Psoas muscle (tissue), 8 donors: ENCODE measurements at places on chromosomes 16 and 17.

DNA sequence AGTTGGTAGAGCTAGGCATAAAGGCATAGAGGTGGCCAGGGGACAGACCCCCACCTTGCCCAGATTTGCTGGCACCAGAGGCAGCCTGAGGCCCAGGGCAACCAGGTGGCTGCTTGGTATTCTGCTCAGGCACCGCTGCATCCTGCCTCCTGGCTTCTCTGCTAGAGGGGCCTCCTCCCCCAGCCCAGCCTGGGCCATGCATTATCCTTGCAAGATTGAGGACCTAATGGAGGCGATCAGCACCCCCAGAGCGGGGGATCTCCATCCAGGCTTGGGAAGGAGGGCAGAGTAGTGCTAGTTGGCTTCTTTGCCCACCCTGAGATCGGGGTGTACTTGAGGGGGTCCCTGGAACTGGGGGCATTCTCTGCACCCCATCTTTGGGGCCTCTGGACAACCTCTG lies 23.8 kb downstream of the CDK5RAP3 start:
- no peak overlapping the region for H3K4me3 ChIP-seq
- DNase-seq, result no peak
- H3K36me3 ChIP-seq, result no peaks in the 10 kb centered on the region
- H3K27me3 ChIP-seq, result no peaks in the 10 kb centered on the region

DNA sequence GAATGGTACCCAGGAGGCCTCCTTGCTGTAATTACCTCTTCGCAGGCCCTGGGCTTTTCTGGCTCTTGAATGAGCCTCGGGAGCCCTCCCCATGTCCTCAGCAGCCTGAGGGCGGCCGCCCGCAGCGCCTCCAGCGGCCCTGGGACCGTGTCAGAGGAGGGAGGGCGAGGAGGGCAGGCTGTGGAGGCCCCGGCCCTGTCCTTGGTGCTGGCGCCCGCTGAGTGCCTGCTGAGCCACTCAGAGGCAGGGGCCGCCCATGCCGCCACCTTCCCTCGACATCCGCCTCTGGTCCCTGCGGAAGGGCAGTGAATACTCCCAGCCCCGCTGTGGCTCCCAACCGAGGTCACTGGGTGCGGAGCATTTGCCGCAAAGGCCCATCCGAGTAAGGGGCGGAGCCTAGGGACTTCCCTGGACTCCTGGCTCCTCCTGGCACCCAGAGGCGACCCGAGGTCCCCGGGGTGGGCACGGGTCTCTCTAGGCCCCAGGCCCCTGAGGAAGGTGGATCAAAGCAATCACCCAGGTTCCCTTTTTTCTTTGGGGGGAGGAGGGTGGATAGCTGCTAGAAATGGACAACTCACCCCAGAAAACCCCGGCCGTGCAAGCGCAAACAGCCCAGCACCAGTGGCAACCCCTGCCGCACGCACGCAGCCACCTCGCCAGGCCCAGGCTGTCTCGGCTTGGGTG lies 2.8 kb downstream of the RBFOX3 start:
- DNase-seq, result no peak
- no peak overlapping the region for H3K4me3 ChIP-seq
- peaks cover 94% of the 10 kb centered on the region for H3K27me3 ChIP-seq
- H3K27ac ChIP-seq, result no peak overlapping the region
- H3K36me3 ChIP-seq, result no peaks in the 10 kb centered on the region

- H3K27ac ChIP-seq, result no peak overlapping the region
- peak overlapping the region; percentile 70 for H3K4me3 ChIP-seq
- H3K36me3 ChIP-seq, result no peaks in the 10 kb centered on the region
- peaks cover 17% of the 10 kb centered on the region for H3K4me1 ChIP-seq
- peaks cover 8% of the 10 kb centered on the region for H3K27me3 ChIP-seq
Observed at GRCh38 chr17:45223539-45224528, 2.1 kb downstream of the FMNL1 start.

DNA sequence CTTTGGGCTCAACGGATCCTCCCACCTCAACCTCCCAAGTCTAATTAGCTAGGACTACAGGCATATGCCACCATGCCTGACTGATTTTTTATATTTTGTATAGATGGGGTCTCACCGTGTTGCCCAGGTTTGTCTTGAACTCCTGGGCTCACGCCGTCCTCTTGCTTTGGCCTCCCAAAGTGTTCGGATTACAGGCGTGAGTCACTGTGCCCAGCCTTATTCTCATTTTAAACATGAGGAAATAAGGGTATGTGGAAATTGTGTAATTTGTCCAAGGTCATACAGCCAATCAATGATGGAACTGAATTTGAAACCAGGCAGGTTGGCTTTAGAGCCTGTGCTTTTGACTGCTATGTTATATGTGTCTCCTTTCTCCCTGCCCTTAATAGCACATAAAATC lies 27.4 kb upstream of the AQP8 start:
- DNase-seq, result no peak
- H3K27me3 ChIP-seq, result no peaks in the 10 kb centered on the region
- no peak overlapping the region for H3K27ac ChIP-seq
- H3K4me3 ChIP-seq, result no peak overlapping the region
- no peaks in the 10 kb centered on the region for H3K36me3 ChIP-seq

DNA sequence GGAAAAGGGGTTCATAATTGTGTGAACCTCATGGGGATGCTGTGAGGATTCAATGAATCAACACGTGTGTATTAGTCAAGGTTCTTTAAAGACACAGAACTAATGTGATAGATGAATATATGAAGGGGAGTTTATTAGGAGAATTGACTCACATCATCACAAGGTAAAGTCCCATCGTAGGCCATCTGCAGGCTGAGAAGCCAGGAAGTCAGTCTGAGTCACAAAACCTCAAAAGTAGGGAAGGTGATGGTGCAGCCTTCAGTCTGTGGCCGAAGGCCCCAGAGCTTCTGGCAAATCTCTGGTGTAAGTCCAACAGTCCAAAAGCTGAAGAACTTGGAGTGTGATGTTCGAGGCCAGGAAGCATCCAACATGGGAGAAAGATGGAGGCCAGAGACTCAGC lies 413.4 kb downstream of the CDH13 start:
- no peak overlapping the region for H3K27ac ChIP-seq
- DNase-seq, result no peak
- H3K27me3 ChIP-seq, result no peaks in the 10 kb centered on the region
- no peak overlapping the region for H3K4me3 ChIP-seq
- H3K4me1 ChIP-seq, result no peaks in the 10 kb centered on the region

DNA sequence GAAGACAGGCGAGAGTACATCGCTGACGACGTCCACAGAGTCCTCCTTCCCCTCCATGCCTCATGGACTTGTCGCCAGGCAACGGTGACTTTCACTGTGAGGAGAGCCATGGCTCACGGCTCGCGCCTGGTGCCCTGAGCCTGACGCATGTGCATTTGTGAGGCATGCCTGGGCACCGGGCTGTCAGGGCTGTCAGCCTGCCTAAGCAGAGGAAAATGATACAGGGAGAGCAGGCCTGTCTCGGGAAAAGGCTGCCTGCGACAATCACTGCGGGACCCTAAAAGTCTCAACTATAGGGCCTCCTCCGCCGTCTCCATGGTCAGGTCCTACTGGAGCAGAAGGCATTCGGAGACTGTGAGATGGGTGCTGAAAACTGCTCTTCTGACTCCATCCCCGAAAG lies 135.5 kb upstream of the WSB1 start:
- no peaks in the 10 kb centered on the region for H3K4me1 ChIP-seq
- H3K4me3 ChIP-seq, result no peak overlapping the region
- no peak for DNase-seq
- no peaks in the 10 kb centered on the region for H3K36me3 ChIP-seq
- no peak overlapping the region for H3K27ac ChIP-seq

- H3K36me3 ChIP-seq, result no peaks in the 10 kb centered on the region
- no peak for DNase-seq
- H3K27me3 ChIP-seq, result no peaks in the 10 kb centered on the region
- H3K4me3 ChIP-seq, result no peak overlapping the region
- H3K4me1 ChIP-seq, result no peaks in the 10 kb centered on the region
Observed at GRCh38 chr17:60573236-60574051, 26.5 kb upstream of the PPM1D start.

GRCh38 chr17:67821871-67822367 lies 3.4 kb upstream of the BPTF start:
- no peak overlapping the region for H3K4me3 ChIP-seq
- H3K36me3 ChIP-seq, result no peaks in the 10 kb centered on the region
- no peaks in the 10 kb centered on the region for H3K27me3 ChIP-seq

GRCh38 chr17:77440560-77440981 lies 299.8 kb downstream of the SEC14L1 start:
- no peak overlapping the region for H3K4me3 ChIP-seq
- DNase-seq, result no peak
- H3K36me3 ChIP-seq, result no peaks in the 10 kb centered on the region
- no peaks in the 10 kb centered on the region for H3K27me3 ChIP-seq

DNA sequence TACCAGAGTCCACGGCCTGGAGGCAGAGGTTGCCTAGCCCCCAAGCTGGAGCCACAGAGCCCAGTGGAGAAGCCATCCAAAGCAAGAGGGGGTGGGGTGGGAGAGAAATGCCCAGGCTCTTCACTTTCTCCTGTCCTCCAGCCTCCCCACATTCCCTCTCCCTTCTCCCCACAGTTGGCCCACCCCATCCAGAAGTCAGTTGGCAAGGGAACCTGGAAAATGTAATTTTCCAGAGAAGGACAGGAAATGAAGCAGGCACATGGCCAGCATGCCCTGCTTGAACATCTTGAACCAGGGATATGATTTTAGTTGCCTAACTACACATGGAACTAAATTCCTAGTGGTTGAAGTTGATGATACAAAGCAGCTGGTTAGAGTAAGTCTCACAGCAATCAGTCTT lies 73.3 kb upstream of the IRX6 start:
- H3K36me3 ChIP-seq, result no peaks in the 10 kb centered on the region
- no peaks in the 10 kb centered on the region for H3K4me1 ChIP-seq
- no peaks in the 10 kb centered on the region for H3K27me3 ChIP-seq
- no peak for DNase-seq
- no peak overlapping the region for H3K27ac ChIP-seq

- H3K36me3 ChIP-seq, result no peaks in the 10 kb centered on the region
- no peak for DNase-seq
- no peaks in the 10 kb centered on the region for H3K27me3 ChIP-seq
- H3K27ac ChIP-seq, result no peak overlapping the region
- peak overlapping the region; percentile 74 for H3K4me3 ChIP-seq
Observed at GRCh38 chr16:50550035-50550434, 1.8 kb downstream of the NKD1 start.

DNA sequence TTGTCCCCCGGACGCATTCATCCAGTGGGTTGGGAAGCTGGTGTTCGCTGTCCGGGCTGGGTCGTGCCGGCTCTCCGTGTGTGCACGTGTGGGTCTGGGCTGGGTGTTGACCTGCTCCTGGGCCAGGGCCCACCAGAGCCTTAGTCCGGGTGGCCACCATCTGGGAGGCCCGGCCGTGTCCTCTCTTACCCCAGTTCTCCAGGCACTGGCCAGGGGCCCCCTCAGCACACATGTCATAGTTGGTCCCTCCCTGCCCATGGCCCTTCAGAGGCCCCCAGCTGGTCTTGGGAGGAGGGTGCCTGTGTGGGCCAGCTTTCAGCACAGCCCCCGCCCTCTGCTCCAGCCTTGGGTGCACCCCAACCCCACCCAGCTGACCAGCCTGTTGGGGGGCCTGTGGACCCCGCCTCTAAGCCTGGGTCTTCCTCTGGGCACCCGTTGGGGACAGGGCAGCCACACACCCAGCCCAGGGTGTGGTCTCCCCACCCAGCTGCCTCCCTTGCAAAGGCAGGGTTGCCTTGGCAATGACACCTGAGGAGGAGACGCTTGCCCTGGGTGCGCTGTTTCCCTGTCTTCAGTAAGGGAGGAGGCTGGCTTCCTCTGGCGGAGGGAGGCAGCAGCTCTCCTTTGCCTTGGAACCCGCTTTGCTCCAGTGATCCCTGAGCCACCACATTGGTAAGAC lies 77.4 kb downstream of the JPH3 start:
- H3K4me1 ChIP-seq, result no peaks in the 10 kb centered on the region
- no peaks in the 10 kb centered on the region for H3K36me3 ChIP-seq
- no peak overlapping the region for H3K27ac ChIP-seq

- H3K4me1 ChIP-seq, result peaks cover 4% of the 10 kb centered on the region
- no peak overlapping the region for H3K27ac ChIP-seq
- no peaks in the 10 kb centered on the region for H3K27me3 ChIP-seq
- no peak overlapping the region for H3K4me3 ChIP-seq
Observed at GRCh38 chr16:17331071-17331607, 139.6 kb downstream of the XYLT1 start.

DNA sequence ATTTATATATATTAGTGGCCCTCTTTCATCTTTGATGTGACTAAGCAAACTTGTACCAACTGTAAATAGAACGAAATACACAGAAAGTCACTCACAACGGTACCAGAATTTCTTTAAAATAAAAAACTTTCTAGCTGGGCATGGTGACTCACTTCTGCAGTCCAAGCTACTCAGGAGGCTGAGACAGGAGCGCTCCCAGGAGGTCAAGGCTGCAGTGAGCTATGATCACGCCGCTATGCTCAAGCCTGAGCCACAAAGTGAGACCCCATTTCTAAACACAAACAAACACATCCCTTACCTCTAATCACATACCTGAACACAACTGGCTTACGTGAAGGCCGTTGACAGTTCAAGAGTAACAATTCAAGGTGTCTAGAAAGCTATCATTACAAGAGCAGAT lies 29.7 kb downstream of the STAT5B start:
- H3K27ac ChIP-seq, result peak overlapping the region; percentile 97
- no peaks in the 10 kb centered on the region for H3K36me3 ChIP-seq
- H3K4me3 ChIP-seq, result no peak overlapping the region
- no peak for DNase-seq

DNA sequence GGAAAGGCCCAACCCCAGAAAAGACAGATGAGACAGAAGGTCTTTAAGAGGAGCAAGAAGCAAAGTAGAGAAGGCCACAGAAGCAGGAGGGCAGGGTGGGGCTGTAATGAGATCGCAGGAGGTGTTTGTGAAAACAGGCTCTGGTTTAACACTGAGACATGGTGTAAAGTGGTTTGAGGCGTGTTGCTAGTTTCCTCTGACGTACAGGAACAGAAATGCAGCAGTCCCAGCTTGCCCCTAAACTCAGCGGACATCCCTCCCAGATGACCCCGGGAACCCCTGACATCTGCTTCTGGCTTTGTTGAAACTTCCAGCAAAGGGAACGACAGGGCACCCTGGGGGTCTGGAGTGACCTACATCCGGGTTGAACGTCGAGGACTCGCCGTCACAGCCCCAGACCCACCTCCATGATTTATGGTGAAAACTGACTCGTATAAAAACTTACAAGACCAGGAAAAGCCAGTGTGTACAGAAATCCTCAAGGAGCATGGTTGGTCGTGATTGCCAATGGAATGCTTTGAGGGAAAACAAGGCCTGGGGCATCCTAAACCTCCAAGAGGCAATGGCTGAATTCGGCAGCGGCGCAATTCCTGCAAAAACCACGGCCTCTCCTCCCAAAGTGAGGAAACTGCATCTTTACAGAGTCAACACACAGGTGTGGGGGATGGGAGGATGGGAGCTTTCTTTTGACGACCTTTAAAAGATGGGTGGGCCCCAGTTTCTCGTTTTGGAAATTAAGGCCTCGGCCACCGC lies 25.8 kb downstream of the LITAF start:
- H3K27me3 ChIP-seq, result no peaks in the 10 kb centered on the region
- peaks cover 12% of the 10 kb centered on the region for H3K4me1 ChIP-seq
- peak; percentile 70 for DNase-seq
- H3K4me3 ChIP-seq, result no peak overlapping the region
- H3K27ac ChIP-seq, result peak overlapping the region; percentile 55

- peaks cover 36% of the 10 kb centered on the region for H3K27me3 ChIP-seq
- no peak overlapping the region for H3K4me3 ChIP-seq
- no peak overlapping the region for H3K27ac ChIP-seq
- peaks cover 8% of the 10 kb centered on the region for H3K4me1 ChIP-seq
- no peaks in the 10 kb centered on the region for H3K36me3 ChIP-seq
Observed at GRCh38 chr17:58245428-58246103, 7.2 kb downstream of the LPO start.
